ENCODE measurements at places on chromosomes 2 and 18.

GRCh38 chr2:97732436-97733340, 19.3 kb downstream of the ZAP70 start:
- DNase-seq = no peak

GRCh38 chr2:233821196-233821595, 33.1 kb downstream of the HJURP start:
- DNase-seq = no peak

DNA sequence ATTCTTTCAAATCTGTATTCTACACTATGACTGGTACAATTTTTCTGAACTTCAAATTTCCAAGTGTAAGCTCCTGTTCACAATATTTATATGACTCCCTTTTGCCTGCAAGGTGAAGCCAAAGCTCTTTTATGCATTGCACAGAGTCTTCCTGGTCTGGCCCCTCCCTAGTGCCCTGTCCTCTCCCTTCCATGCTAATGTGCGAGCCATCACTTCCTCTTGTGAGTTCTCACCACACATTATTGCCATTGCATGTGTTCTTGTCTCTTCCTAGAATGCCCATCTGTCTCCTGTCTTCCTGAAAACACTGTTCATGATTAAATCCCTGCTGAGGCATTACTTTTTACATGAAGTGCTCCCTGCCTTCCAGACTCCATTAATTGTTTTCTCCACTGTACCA, 169.9 kb downstream of the MC4R start:
- peak; percentile 45 for DNase-seq

- DNase-seq = peak; percentile 65
Measured at GRCh38 chr2:237581751-237582746, 8.5 kb downstream of the RAB17 start.

DNA sequence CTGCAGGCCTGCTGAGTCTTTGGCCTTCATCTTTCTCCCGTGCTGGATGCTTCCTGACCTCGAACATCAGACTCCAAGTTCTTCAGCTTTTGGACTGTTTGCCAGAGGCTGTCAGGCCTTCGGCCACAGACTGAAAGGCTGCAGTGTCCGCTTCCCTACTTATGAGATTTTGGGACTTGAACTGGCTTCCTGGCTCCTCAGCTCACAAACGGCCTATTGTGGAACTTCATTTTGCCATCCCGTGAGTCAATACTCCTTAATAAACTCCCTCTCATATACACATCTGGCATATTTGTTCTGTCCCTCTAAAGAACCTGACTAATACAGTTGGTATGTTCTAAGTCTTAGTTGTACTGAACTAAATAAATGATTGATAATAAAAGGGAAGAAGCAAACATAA, 702.8 kb upstream of the LINC00305 start:
- DNase-seq = no peak

- DNase-seq = no peak
Measured at GRCh38 chr2:95034818-95035217, 9.3 kb downstream of the MAL start.

- DNase-seq = no peak
Measured at GRCh38 chr2:61006486-61007105, 10.9 kb upstream of the PEX13 start.

DNA sequence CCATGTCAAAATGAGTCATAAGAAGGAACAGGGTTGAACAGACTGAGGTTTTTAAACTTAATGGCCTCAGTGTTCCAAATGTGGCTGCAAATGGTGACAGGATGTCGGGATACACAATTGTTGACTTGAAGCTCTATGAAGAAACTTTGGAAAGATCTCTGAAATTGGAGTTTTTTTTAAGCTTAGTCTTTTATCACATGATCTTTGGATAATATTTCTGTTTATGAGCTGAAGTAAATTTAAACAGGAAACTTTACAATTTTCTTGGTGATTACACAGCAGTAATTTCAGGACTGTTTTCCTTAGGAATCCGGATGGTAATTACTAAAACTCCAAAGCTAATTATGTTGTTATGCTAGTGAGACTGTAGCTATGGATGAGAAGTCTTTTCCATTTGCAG, 199.1 kb upstream of the NRXN1 start:
- no peak for DNase-seq

DNA sequence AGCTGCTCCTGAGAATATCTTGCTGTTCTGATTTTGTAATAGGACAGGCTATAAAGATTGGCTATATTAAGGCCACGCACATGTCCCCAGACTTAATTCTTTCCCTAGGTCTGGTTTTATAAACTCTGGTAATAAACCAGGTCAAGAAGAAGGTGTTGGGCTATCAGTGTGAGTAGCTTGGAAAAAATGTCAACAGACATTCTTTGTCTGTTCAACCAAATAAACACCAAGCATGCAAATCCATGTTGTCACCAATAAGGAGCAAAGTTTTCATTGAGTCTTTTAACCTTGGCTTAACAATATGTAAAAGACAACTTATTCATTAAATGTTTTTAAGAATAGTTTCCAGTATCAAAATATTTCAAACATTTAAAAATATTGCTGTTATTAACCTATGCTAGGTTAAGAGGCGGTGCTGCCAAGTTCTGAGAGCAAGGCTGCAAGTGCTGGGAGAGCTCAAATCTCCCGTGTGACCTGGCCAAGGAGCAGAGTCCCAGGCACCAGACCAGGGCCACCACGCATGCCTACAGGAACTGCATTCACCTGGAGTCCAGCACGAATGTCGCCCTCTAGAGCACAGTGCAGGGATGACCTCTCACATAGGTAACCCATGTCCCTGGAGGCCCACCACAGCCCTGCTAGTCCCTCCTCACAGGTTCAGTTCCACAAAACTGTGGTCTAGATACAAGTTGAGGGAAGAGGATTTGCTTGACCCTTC, 120.5 kb upstream of the POU3F3 start:
- peak; percentile 60 for DNase-seq

- DNase-seq = no peak
Measured at GRCh38 chr2:8661736-8662135, 20.1 kb upstream of the ID2 start.

GRCh38 chr18:64019922-64020756, 50.3 kb downstream of the SERPINB8 start:
- no peak for DNase-seq

DNA sequence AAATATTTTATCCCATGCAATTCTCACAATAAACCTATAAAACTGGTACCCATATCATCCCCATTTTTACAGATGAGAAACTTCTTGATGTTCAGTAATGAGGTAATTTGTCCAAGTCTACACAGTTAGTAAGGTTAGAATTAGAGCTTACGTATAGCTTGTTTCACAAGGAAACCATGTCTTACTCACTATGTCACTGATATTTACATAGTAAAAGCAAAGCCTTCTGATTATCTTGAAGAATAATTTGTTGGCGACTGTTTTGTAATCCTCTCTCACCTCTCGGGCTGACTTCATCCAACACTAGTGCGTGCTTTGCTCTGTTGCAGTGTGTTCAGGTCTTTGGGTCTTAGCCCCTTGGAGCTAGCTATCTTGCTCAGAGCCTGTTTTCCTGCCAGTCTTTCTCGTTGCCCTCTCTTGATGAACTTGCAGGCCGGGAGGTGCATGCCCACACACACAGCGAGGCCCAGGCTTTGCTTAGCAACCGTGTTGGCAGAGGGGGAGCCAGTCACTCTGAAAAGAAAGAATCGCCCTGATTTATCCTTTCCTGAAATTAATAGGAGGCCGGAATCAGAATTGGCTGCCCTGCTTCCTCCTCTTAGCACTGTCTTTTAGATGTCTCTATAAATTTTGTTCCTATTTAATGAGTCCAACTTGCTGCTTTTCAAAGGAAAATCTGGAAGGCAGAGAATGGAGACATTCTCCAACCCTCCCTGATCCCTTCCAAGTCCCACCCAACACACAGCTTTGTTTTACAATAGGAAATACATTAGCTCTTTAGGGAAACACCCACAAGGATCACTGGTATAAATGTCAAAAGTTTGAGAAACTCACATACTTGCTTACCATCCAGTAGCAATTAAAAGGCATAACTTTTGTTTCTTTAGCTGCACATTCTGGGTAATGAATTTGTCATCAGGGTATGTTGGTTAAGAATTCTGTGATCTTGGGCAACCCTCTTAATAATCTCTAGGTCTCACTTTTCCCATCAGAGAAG, 97.6 kb upstream of the SEC11C start:
- DNase-seq = no peak

- DNase-seq = no peak
Measured at GRCh38 chr2:117071556-117072102, 742.9 kb upstream of the DDX18 start.

DNA sequence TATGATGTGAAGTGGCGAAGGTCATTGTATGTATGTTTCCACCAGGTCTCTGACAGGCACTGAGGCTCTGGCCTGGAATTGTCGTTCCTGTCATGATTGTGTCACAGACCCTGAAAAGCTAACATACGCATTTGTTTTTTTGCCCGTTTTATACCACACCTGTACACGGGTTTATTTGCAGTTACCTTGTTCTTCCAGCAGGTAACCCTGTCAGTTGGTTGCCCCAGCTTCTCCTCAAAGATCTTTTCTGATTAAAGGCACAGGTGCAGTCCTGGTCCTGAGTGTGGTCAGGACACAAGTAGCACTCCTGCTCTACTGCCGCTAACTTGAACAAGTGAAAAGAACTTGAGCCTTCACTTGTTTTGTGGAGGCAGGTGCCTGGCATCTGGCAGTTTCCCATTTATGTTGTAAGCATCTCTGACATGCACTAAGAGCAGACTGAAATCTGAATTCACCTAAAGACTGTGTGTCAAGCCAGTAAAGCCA, 19.9 kb downstream of the CD8A start:
- DNase-seq = no peak

GRCh38 chr2:100321866-100322820, at the start of gene LONRF2:
TSS of gene LONRF2 (minus strand) at chr2:100322501. CDS start at chr2:100322093, 408 bp downstream.
- peak; percentile 28 for DNase-seq

DNA sequence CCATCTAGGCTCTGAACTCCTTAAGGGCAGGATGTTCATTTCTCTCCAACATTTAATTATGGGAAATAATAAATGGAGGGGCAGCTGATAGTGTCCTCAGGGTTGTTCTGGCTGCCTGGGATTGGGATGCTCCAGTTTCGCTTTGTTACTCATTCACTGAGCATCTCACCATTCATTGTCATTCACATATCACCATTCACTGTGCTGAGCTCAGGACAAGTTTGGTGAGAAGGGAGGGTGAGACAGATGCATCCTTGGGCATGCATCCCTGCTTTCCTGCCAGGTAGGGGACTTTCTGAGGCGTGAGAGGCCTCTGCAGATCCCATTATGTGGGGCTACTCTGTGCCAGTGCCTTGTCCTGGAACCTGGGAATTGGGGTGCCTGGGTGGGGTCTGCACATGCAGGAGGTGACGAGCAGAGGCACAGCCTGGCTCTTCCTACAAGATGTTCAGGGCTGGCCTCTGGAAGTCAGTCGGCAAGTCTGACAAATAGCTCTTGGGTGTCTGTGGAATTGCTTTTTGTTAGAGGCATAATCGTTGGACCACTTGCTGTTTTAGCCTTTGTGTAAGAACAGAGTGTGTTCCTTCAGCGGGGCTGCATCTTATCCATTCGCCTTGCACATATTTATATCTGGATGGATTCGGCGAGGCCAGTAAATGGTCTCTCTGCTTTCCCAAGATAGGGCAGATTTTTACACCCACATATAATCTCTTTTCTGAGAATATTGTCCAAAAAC, 323.2 kb upstream of the THSD7B start:
- DNase-seq = no peak

DNA sequence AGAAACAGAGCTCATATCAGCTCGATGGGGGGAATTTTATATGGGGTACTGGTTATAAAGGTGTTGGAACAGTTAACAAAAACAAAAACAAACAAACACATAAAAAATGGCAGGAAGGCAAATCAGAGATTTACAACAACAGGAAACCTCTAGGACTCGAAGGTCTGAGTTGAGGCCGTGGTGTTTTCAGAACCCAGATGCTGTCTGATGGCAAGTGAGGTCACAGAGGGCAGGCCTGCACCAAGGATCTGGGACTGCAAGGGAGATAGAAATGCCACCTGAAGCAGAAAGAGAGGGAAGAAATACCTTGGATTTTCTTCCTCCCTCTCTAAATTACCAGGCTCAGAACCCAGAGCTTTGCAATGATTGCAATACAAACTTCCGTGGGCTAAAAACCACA, 429.5 kb downstream of the ZNF521 start:
- DNase-seq = no peak

DNA sequence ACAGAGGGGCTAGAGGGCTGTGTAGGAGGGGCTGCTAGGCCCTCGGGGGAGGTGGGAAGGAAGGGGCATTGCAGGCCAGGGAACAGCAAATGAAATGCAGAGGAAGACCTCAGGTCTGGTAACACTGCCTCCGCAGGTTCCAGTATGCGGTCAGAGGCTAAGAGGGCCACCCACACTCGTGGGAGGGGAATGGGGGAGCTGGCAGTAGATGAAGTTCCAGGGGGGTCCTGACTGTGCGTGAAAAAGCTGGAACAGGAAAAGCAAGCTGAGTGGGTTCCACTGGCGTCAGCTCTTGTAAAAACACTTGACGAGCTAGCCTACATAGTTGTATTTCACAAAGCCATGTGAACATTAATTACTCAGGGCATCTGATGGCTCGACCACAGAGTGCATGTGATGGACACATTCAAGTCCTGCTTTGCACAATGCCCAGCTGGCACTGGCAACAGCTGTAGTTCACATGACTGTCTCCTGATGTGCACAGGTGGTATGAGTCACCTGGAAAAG, 29.0 kb upstream of the PTPN4 start:
- DNase-seq = no peak

- peak; percentile 73 for DNase-seq
Measured at GRCh38 chr2:48315896-48316194, 214.1 kb upstream of the STON1 start.

GRCh38 chr2:85431570-85432205, 13.2 kb downstream of the SH2D6 start:
- no peak for DNase-seq

GRCh38 chr2:181354626-181355025, 102.6 kb upstream of the ITGA4 start:
- DNase-seq = peak; percentile 51

DNA sequence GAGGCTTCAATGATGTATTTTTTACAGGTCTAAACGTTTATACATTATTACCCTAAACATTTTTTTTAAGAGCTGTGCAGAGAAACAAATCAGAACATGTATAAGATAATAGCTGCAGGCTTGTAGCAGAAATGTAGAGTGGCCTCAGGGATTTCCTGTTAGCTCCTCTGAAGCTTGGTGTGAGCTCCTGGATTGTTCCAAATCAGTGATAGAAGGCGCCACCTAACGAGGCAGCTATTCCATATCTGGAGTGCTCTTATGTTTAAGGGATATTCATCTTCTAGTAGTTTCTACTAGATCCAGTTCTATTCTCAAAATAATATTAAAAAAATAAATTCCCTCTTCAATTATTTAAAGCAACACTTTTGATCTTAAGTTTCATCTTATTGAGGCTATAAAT, 93.1 kb downstream of the LRP1B start:
- no peak for DNase-seq

- no peak for DNase-seq
Measured at GRCh38 chr2:44787663-44788062, 153.8 kb upstream of the SIX3 start.

Data from hematopoietic multipotent progenitor cell treated with erythropoietin and hydrocortisone succinate and interleukin-3 and kit ligand, for 4 days (in vitro differentiated cells).